ENCODE measurements at places on chromosomes 4 and X. TPM values are rescaled to one million over a fixed set of nuclear protein-coding genes. Genes with fewer than 3 reads are reported as not detected.

BGN gene
- not detected for total RNA-seq

- DNase-seq, result no peak
- H3K27me3 ChIP-seq, result no peaks in the 10 kb centered on the region
- no peaks in the 10 kb centered on the region for H3K36me3 ChIP-seq
- H3K4me1 ChIP-seq, result no peaks in the 10 kb centered on the region
- no peak overlapping the region for H3K4me3 ChIP-seq
- H3K27ac ChIP-seq, result no peak overlapping the region
Observed at GRCh38 chr4:48243887-48244286, 25.8 kb downstream of the TEC start.

GRCh38 chrX:24153178-24153795 lies 3.8 kb downstream of the ZFX start:
- peak; percentile 10 for DNase-seq
- H3K36me3 ChIP-seq, result peaks cover 11% of the 10 kb centered on the region
- H3K4me3 ChIP-seq, result peak overlapping the region; percentile 84
- peak overlapping the region; percentile 91 for H3K27ac ChIP-seq

DNA sequence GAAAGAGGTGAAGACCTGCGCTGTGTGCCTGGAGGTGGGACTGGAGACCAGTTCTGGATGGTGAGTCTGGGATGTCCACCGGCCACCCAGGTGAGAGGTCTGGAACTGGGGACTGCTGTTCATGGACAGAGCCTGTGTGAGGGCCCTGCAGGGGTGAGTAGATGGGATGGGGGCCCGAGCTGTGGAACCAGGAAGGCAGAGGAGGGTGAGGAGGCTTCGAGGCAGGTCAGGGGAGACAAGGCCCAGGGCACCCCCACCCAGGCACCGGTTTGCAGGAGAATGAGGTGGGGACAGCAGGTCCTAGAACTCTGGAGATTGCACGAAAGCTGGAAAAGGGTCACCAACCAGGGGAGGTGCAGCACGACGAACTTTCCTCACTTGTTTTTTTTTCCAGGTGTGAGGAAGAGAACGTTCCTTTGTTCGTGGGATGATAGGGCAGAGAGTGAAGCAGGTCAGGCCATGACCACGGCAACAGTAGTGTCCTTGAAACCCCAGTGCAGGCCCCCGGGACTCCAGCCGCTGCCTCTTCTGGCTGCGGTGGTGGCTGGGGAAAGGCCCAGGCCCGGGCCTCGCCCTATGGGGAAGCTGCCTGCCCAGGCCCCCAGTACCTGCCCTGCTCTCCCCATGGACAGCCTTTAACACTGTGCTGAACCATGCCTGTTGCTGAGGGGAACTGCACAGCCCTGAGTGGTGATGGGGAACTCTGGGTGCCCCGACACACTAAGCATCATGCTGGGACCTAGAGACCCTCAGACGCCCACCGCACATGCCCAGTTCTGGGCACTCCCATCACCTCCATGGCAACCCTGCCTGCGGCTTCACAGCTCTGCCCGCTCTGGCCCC lies 22.9 kb downstream of the TNIP2 start:
- peak overlapping the region; percentile 26 for H3K27ac ChIP-seq
- H3K4me1 ChIP-seq, result no peaks in the 10 kb centered on the region
- DNase-seq, result no peak
- H3K4me3 ChIP-seq, result no peak overlapping the region
- no peaks in the 10 kb centered on the region for H3K27me3 ChIP-seq

VBP1 gene
- total RNA-seq, result 66.3 TPM

DNA sequence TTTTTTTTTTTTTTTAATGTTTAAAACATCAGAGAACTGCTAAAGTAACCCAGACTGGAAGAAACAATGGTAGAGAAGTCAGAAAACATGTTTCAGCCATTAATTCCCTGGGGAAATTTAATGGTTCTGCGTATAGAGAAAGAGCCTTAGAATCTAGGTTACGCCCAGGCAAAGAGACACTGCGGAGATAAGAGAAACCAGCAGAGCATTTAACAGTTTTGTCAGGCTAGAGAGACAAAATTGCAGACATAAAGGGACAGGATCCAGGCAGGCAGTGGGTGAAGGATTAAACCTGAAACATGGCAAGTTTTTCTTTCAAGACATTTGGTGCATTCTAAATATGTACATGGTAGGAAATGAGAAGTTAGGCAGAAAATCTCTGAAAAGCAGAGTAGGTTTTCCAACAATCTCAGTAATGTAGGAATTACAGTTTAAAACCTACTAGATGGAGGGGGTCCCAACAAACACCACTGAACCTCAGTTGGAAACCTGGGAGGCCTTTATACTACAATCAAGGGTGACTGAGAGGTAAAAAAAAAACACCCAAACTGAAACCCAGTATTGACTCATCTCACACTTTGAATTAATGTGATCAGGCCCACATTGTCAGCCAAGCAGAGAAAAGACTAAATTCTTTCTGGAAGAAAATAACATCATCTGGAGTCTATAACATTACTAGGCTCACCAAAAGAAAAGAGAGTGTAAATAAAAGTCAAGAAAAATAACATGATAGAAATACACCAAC lies 254.2 kb upstream of the NWD2 start:
- no peak overlapping the region for H3K27ac ChIP-seq
- no peaks in the 10 kb centered on the region for H3K27me3 ChIP-seq
- no peaks in the 10 kb centered on the region for H3K36me3 ChIP-seq
- DNase-seq, result no peak
- no peak overlapping the region for H3K4me3 ChIP-seq

DNA sequence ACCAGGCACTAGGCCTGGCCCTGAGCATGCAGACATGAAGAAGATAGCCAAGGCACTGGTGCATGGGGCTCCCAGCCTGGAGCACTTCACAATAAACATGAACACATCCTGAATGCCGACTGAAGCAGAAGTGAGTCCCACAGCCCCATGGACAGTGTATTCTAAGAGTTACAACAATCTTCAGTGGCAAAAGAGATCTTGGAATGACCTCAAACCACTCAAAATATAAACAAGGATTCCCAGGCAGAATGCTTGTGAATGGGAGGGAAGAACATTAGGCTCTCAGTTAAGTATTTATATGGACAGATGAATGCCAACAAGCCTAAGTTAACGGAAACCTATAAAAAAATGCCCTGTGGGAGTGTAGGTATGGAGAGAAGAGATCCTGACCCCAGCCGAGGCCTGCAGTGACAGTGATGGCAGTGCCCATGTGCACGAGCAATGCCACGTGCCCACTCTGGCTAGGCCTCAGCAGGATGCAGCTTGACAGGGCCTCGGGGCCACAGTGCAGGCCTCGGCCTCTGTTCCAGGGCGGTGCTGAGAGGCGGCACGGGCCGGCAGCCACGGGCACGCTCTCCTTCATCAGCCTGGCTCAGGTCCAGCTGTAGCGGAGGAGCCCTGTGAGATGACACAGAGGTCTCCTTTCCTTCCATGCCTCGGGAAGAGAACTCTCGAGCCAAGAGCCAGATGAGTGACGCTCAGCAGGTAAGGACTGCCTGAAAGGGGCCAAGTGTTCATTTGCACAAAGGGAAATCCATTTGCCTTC lies 49.2 kb downstream of the IRF2 start:
- peaks cover 71% of the 10 kb centered on the region for H3K4me1 ChIP-seq
- H3K4me3 ChIP-seq, result no peak overlapping the region
- H3K36me3 ChIP-seq, result peaks cover 27% of the 10 kb centered on the region
- DNase-seq, result no peak
- peak overlapping the region; percentile 51 for H3K27ac ChIP-seq
- H3K27me3 ChIP-seq, result no peaks in the 10 kb centered on the region

GRCh38 chr4:94390804-94391410 lies 48.3 kb upstream of the HPGDS start:
- peaks cover 15% of the 10 kb centered on the region for H3K27me3 ChIP-seq
- H3K4me1 ChIP-seq, result no peaks in the 10 kb centered on the region
- peak; percentile 15 for DNase-seq

TRMT44 gene
- total RNA-seq, result 26.7 TPM

PNMA6F gene
- not detected for total RNA-seq

DNA sequence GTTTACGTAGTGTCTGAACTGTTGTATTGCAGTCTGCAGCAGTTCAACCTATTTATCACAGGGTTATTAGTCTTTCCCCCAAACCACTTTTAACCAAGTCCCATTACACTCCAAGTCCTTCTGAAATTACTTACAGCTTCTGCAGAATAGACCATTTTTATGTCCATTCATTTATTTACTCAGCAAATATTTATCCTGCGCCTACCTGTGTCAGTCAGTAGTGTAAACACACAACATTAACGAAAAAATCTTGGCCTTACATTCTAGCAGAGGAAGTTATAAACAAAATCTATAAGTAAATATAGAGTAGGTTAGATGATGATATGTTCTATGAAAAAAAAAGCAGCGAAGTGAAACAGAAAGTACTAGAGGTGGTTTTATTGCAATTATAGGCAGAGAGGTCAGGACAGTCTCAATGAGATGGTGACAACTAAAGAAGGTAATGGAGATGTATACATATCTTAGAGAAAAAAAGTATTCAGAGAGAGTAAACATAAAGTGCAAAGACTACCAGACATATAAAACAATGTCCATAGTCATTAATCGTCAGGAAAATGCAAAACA lies 534.7 kb downstream of the KCNIP4 start:
- no peak overlapping the region for H3K27ac ChIP-seq
- no peak for DNase-seq
- H3K36me3 ChIP-seq, result no peaks in the 10 kb centered on the region
- no peaks in the 10 kb centered on the region for H3K4me1 ChIP-seq

CHST7 gene
- 3.5 TPM for total RNA-seq

ETDA gene
- total RNA-seq, result not detected

- no peak for DNase-seq
- H3K36me3 ChIP-seq, result peaks cover 1% of the 10 kb centered on the region
- H3K27me3 ChIP-seq, result no peaks in the 10 kb centered on the region
Observed at GRCh38 chr4:37623125-37623524, 63.1 kb downstream of the RELL1 start.

PPBP gene
- total RNA-seq, result not detected

DNA sequence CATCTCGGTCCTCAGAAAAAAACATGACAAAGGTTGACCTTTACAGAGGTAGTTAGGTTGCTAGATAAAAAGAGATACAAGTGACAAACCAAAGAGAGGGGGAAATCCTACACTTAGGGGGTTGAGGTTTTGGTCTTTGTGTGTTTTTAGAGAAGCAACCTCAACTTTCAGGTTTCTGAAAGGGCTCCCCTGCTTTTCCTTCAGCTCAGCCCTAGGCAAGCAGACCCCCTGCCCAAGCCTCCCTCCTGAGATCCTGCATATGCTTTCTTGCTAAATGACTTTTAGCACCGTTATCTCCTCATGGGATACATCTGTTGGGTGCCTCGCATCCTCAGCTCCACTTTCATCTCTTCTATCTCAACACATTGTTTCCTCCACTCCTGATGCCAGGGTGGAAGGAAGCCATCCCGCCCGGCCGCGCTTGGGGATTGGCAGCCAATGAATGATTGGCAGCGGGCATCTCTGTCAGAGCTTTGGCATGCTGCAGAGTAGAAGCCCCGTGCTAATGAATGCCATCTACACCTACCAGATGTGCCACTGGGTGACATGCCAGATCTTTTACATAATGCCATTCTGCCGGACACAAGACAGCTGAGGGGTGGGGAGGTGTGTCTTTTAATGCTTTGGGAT lies 15.0 kb upstream of the PRDM8 start:
- H3K4me1 ChIP-seq, result peaks cover 47% of the 10 kb centered on the region
- H3K4me3 ChIP-seq, result peak overlapping the region; percentile 85
- H3K36me3 ChIP-seq, result peaks cover 16% of the 10 kb centered on the region
- H3K27ac ChIP-seq, result peak overlapping the region; percentile 48
- DNase-seq, result peak; percentile 29
- peaks cover 36% of the 10 kb centered on the region for H3K27me3 ChIP-seq

- peaks cover 6% of the 10 kb centered on the region for H3K4me1 ChIP-seq
- H3K27me3 ChIP-seq, result no peaks in the 10 kb centered on the region
- no peak overlapping the region for H3K4me3 ChIP-seq
- no peaks in the 10 kb centered on the region for H3K36me3 ChIP-seq
Observed at GRCh38 chr4:89331197-89331596, 23.6 kb upstream of the GPRIN3 start.

- no peaks in the 10 kb centered on the region for H3K27me3 ChIP-seq
- peak overlapping the region; percentile 64 for H3K4me3 ChIP-seq
- peak overlapping the region; percentile 78 for H3K27ac ChIP-seq
- peak; percentile 10 for DNase-seq
- peaks cover 2% of the 10 kb centered on the region for H3K36me3 ChIP-seq
Observed at GRCh38 chr4:40121515-40121914, 64.9 kb downstream of the N4BP2 start.

SMAD1 gene
- 3.1 TPM for total RNA-seq

DNA sequence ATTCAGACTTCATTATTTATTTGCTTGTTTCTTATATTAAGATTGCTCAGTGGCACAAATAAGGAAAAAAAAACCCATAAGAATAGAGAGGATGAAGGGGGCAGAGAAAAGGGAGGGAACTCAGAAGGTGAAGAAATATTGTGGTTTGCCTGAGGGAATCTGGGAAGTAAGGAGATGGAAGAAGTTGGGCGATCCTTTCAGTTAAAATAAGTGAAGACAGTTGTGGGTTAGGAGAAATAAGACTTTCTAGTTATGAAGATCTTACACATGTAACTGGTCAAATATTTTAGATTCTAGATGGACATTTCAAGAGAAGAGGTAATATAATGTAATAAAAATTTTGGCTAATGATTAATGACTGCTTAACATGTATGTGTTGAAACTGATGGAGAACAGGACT lies 138.7 kb upstream of the LIMCH1 start:
- DNase-seq, result no peak
- H3K27ac ChIP-seq, result no peak overlapping the region
- H3K4me3 ChIP-seq, result no peak overlapping the region
- no peaks in the 10 kb centered on the region for H3K27me3 ChIP-seq
- H3K36me3 ChIP-seq, result no peaks in the 10 kb centered on the region

DNA sequence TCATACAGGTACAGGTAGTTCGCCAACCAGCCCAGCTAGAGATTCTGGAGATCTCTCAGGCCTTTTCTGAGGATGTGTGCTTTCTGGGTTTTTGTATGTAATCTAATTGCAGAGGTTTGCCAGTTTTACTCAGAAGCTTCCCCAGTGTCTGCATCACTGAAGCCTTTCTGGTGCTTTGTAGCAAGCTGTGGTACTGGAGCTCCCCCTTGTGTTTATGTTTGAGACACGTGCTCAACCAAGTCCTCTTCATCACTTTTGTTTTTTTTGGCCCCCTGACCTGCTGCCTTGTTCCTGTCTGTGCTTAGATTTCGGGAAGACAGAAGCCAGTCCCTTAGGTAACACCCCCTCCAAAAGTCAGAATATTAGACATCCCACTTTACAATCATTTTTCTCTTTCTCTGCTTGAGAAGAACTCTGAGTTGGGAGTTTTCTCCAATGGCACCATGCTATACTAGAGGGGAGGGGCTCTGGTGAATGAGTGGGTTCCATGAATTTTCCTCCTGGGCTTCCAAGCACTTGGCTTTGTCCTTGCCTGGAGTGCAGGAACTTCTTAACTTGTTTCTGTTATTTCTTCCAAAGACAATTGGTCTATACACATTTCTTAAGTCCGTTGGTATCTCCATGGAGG lies 128.4 kb upstream of the TBC1D9 start:
- DNase-seq, result peak; percentile 35
- H3K27me3 ChIP-seq, result peaks cover 4% of the 10 kb centered on the region
- no peak overlapping the region for H3K27ac ChIP-seq
- H3K4me3 ChIP-seq, result no peak overlapping the region

MAGT1 gene
- 29.6 TPM for total RNA-seq

All from activated T-cell treated with anti-CD3 and anti-CD28 coated beads, Interleukin-2, amount 50 U/mL, for 72 hours (primary cell).